Lung microvascular endothelial cell (primary cell): ENCODE measurements at places on chromosomes 12 and 14. TPM values are rescaled to one million over a fixed set of nuclear protein-coding genes. Genes with fewer than 3 reads are reported as not detected.

DNA sequence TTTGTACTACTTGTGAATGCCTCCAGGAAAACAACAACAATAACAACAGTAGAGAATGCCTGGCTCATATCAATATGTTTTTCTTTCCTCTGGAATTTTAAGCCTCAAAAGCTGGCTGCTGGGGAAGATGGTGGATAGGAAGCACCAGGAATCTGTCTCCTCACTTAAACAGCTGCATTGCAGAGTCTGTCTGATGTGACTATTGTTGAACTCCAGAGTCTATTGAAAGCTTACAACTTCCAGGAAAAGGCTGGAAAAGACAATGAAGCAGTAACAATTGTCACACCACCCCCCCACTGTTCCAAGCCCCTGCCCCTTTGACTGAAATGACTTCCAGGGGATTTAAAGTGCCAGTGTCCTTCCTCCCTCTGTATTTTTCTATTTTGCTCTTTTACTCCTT, 309.7 kb downstream of the BMP4 start:
- peak; percentile 3 for DNase-seq

DNA sequence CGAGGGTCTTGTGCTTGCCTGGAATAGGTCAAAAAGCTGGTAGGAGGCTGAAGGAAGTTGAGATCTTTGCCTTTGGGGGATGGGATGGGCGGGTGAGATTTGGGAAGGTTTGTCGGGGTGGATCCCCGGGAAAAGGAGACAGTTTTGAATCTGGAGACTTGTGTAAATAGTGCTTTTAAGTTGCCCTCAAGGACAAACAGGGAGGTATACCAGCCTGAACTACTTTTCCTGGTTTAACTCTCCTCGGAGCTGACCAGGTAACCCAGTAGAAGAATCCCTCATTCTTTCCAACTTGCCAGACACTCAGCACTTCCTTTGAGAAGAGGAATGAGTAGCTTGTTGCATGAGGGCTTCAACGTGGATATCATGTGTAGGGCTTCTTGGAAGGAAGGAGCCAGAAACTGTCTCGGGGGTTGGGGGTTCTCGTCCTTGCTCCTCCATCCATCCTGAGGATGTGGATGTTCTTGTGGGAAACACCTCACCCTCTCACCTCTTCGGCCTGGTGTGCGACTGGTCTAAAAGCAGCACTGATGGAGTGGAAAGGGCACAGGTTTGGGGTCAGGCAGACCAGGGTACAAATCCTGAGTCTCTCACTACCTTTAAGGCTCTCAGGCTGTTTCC, 1.9 kb downstream of the TEAD4 start:
- peak; percentile 50 for DNase-seq

DNA sequence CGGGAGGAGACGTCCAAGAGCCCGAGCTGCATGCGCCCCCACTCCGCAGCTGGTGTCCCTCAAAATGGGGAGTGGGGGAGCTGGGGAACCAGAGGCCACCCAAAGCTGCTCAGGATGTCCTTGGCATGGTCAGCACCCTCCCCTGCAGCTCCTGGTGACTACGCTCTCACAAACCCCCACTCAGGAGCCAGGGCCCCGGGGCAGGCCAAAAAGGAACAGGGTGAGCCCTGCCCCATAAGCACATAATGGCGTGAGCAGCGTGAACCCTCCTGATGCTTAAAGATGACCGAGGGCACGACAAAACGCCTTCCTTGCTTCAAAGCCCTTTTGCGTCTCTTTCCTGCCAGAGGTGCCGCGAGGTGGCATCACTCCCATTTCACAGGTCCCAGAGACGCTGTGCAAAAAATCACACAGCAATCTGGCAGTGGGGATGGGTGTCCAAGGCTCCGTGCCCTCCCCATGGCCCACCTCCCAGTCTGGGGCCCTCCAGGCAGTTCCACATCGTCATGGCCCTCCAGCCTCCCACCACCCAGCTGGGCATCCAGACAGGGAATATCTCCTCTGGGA, 13.5 kb downstream of the NCOR2 start:
- no peak for DNase-seq

DNA sequence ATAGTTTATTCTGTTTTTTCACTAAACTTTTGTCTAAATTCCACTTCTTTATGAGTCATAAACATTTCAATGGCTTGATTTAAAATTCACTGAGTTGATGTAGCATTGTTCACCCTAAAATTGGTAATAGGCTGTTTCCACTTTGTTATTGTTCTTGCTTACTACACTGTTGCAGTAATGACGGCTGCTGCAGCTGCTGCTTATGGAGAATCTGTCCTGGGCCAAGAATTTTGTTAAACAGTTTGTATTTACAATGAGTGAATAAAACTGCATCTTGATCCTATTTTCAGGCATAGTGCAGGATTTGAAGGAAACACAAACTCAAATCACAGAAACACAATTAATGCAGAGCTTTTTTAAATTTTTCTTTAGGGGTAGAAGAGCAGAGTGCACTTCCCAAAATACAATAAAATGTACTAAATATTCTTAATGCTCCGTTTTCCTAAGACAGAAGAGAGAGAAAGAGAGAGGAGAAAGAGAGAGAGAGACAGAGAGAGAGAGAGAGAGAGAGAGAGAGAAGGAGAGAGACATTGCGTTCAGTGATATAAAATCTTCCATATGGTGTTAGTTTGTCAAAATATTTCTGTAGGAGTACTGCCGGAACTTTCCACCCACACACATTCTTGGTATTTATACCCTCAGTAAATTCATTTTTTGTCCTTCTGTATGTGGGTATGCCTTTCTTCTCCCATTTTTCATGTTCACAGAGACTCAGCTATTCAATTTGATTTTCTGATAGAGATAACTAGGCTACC, 266.4 kb downstream of the LRFN5 start:
- no peak for DNase-seq

Gene CLEC4C
- not detected in 2 replicates for total RNA-seq

- no peak for DNase-seq
These were observed 6.5 kb downstream of the C12orf43 start for GRCh38 chr12:121009741-121010140.

Gene AKAP3
- 0.20 and 1.3 TPM in 2 replicates for total RNA-seq

DNA sequence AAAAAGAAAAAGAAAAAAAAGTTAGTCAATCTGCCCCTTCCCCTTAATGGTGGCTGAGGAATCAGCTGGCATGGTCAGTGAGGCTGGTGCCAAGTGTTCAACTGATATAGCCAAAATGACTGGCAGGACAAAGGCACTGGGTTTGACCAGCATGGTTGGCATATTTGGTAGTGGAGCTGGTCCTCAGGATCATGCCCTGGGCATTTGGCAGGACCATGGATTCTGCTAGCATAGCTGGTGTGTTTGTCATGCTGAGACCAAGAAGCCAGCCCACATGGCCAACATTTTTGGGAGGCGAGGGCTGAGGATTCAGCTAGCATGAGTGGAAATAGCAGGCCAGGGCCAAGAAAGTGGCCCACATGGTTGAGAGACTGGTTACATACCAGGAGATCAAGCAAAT, 136.5 kb downstream of the FBXL14 start:
- DNase-seq = no peak

DNA sequence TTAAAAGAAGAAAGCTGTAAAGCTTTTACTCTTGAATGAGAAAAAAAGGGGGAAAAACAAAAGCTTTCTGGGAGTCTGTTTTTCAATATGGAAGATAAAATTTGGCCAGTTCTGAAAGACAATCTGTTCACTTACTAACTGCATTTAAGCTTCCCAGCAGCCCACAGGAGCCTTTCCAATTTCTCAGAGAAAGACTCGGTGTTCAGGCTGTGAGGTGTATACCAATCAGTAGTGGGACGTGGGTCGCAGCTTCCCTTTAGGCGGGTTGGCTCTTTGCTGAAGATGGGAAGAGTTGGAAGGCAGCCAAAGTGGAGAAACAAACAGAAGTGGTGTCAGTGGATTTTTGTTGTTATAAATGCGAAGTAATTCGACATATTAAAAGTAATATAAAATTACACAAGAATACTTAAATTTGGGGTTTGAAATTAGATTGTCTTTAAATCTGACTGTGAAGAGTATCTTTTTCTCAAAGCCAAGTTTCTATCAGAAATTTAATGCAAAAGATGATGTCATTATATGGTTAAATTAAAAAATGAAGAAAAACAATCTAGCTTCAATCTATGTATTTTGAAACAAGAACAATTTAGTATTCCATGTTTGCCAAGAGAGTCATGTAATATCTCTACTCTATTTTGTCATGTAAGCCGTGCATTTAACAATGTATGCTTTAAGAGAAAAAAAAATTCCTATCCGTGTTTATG, 590.2 kb upstream of the ATXN7L3B start:
- no peak for DNase-seq

DNA sequence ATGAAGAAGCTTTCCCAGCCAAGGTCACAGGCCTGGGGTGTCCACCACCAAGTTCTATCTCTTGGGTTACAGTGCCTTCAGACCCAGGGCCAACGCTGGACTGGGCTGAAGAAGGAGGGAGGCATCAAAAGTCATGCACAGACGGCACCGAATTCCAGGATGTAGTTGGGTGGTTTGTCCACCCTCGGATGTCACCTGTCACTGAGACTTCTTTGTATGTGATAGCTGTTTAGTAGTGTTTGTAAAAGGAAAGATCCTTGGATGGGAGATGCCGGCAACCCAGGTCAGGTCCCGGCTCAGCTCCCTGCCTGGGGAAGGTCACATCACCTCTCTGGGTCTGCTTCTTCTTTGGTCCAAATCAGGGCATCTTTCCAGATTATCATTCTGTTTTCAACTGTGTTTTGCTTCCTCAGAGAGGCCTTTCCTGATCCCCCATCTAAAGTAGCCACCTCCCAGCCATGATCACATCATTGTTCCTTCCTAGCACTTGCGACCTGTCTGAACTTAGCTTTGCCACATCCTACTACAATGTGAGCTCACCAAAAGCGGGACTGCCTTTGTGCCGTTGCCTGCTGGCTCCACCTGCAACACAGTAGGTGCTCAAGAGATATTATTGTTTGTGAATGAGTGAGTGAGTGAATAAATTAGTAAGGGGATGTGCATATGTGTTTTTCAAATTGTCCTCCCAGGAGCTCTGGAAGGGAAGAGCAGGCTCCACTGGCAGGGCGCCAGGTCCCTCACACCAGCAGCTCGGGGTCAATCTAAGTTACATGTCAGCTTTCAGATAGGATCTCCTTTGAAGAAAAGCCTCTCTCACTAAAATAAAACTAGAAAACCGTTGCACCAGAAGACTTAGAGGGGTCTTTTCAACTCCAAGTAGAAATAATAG, 2.1 kb downstream of the TSPAN11 start:
- peak; percentile 56 for DNase-seq

GRCh38 chr14:72634691-72635616, 258.9 kb downstream of the DPF3 start:
- no peak for DNase-seq

GRCh38 chr14:95522556-95522955, 6.1 kb upstream of the SYNE3 start:
- no peak for DNase-seq

Gene DPPA3
- not detected in 2 replicates for total RNA-seq

GRCh38 chr14:47596232-47596631, 79.2 kb downstream of the MDGA2 start:
- DNase-seq = no peak

Gene ANKRD33
- 0.22 TPM in 1 of 2 replicates, not detected in the other for total RNA-seq
